Activated CD8-positive, alpha-beta T cell treated with anti-CD3 and anti-CD28 coated beads, Interleukin-2, amount 10 ng/mL, durations not matched to agents 7 days and 5 days (primary cell): ENCODE measurements at places on chromosomes 4 and X. TPM values are rescaled to one million over a fixed set of nuclear protein-coding genes. Genes with fewer than 3 reads are reported as not detected.

DNA sequence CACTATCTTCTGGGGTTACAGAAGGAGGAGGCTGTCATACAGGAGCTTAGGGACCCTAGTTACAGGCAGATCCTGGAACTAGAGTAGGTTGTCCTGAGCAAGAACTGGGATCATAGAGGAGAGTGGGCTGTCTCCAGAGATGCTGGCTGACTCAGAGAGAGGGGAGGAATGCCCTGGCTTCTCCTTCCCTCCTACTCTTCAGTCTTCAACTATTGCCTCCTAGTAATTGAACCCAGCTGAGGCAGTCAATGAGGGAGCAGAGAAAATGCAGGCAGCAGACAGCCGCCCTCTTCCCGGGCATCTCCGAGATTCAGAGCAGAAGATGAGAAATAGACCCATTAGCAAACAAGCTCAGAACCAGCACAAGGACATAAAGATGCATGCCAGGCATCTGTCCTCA is 118.3 kb upstream of the PDE5A start:
- H3K27me3 ChIP-seq, result peaks cover 7% of the 10 kb centered on the region
- H3K27ac ChIP-seq, result no peak overlapping the region
- H3K4me1 ChIP-seq, result no peaks in the 10 kb centered on the region
- no peak overlapping the region for H3K4me3 ChIP-seq

DNA sequence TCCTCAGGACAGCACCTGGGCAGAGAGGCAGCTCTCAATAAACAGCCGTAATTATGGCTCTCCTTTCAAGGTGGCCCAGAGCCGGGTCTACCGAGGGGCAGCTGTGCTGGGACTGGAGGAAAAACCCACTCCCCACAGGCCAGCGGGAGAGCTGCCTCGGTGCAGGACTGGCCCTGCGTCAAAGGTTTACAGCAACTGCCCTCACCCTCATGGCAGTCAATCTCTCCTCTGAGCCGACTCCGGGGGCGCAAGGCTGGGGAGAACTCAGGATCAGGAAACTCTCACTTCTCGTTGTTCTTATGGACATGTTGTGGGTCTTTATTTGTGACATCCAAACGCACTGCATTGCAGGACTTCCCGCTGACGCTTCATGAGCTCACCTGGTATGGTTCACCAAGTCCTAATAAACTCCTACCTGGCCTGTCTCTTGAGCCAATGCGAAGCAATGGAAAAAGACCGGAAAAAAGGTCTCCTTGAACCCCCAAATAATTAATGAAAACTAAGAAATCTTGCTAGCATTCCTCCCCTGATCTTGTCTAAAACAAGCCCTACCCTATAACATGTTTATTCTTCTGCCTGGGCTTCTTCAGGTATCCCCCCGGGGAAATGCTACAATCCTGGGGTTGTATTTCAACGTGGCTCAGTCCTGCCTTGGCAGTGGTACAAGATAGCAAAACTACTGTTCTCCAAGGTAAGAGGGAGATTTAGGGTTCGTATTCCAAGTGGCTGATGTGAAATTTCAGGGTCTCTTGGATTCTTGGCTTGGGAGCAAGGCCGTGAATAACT is 50.1 kb upstream of the CDKN2AIP start:
- peaks cover 37% of the 10 kb centered on the region for H3K4me1 ChIP-seq
- DNase-seq, result no peak
- no peak overlapping the region for H3K4me3 ChIP-seq
- no peaks in the 10 kb centered on the region for H3K36me3 ChIP-seq
- peaks cover 13% of the 10 kb centered on the region for H3K27me3 ChIP-seq
- H3K27ac ChIP-seq, result no peak overlapping the region

- H3K4me1 ChIP-seq, result no peaks in the 10 kb centered on the region
- H3K27me3 ChIP-seq, result no peaks in the 10 kb centered on the region
- DNase-seq, result no peak
- no peak overlapping the region for H3K4me3 ChIP-seq
- no peak overlapping the region for H3K27ac ChIP-seq
- H3K36me3 ChIP-seq, result no peaks in the 10 kb centered on the region
Observed at GRCh38 chr4:54400188-54400587, 171.1 kb downstream of the PDGFRA start.

GRCh38 chrX:19064175-19064574 is 58.1 kb downstream of the ADGRG2 start:
- no peak for DNase-seq
- H3K27ac ChIP-seq, result no peak overlapping the region
- no peaks in the 10 kb centered on the region for H3K4me1 ChIP-seq
- H3K27me3 ChIP-seq, result no peaks in the 10 kb centered on the region

GRCh38 chr4:138393886-138394610 is 151.9 kb upstream of the SLC7A11 start:
- H3K4me1 ChIP-seq, result no peaks in the 10 kb centered on the region
- H3K27me3 ChIP-seq, result no peaks in the 10 kb centered on the region
- no peak for DNase-seq
- no peaks in the 10 kb centered on the region for H3K36me3 ChIP-seq
- no peak overlapping the region for H3K4me3 ChIP-seq

ADD1 gene
- 252 TPM for total RNA-seq

MAGEA10 gene
- total RNA-seq, result not detected

GAGE12H gene
- not detected for total RNA-seq
